ENCODE measurements at places on chromosomes 2 and 18.

DNA sequence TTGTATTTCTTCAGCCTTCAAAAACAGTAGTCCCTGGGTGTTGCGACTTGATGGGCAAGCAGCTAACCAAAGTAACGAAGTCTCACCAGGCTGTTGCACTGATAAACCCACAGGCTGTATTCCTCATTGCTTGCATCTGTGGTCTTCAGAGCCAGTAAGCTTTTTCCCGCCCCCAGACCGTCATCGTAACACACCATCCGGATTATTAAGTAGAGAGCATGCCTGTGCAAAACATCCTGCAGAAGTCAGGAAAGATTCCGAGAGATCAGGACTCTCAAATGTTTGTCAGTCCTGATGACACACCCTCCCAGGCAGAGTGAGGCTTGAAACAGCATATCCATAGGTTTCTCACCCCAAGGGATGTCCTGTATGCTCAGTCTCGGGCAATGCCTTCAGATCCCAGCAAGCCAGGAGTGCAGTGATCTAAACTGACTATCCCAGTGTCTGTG lies 15.9 kb downstream of the ITGB1BP1 start:
- no peak for DNase-seq

DNA sequence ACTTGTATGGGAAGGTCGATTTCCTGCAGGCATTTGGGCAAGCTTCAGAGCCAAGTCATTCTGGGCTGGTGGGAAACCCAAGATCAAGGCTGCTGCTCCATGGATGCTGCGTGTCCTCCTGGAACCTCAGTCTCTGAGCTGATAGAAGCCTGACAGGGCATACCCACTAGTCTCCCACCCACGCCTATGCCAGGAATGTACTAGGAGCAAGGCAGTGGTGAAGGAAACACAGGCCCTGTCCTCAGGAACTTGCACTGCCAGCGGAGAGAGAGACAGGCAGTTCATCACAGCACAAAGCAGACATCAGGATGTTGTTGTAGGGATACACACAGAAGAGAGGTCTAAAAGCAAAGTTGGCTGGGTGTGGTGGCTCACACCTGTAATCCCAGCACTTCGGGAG lies 84.2 kb downstream of the PLB1 start:
- DNase-seq = no peak

DNA sequence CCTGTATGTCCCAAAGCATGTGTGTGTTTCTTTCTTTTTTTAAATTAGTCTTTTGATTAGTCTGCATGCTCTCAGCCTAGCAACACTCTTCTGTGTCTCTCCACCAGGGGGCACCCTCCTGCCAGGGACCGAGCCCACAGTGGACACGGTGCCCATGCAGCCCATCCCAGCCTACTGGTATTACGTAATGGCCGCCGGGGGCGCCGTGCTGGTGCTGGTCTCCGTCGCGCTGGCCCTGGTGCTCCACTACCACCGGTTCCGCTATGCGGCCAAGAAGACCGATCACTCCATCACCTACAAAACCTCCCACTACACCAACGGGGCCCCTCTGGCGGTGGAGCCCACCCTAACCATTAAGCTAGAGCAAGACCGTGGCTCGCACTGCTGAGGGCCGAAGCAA lies 93.8 kb downstream of the NRP2 start:
- DNase-seq = no peak

DNA sequence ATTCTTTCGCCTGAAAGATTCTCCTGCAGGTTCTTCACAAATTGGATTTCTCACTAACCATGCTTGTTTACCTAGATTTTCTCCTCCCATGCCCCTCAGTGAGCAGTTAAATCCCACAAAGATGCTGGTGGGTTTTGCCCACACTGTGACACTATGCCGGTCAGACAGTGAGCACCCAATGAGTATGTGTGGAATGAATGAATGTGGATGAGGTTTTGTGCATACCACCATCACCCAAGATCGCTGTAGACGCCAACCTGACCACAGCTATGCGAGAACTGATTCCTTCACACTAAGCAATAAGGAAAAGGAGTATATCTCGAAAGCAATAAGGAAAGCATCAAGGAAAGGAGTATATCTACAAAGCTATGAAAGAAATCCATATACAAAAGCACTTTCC lies 116.7 kb downstream of the PID1 start:
- no peak for DNase-seq

DNA sequence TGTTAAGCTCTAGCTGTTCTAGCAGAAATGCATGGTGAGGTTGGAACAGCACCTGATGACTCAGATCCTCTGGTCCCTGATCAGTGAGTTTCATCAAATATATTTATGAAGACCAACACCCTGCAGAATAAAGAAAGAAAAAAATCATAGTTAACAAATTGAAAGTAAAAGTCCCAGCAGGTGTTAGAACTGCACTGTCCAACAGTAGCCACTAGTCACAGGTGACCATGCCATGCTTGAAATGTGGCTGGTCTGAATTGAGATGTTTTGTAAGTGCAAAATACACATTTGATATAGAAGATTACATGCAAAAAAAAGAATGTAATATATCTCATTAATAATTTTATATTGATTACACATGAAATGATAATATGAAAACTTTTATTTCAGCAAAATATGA lies 1010.7 kb upstream of the ZEB2 start:
- DNase-seq = no peak

DNA sequence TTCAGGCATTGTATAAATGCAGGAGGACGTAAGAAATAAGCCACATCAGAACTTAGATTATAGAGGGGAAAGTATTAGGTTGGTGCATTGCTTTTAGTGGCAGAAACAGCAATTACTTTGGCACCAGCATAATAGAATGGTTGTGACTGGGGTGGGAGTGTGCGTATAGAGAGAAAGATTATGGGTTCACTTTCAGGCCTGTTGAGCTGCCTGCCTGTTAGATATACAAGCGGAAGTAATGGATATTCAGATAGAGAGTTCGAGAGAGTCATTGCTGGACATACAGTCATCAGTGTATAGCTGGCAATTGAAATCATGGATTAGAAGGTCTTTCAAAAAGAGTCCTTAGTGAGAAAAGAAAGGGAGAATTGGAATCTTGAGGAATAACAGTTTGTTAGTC lies 139.2 kb upstream of the MYO3B start:
- DNase-seq = no peak

DNA sequence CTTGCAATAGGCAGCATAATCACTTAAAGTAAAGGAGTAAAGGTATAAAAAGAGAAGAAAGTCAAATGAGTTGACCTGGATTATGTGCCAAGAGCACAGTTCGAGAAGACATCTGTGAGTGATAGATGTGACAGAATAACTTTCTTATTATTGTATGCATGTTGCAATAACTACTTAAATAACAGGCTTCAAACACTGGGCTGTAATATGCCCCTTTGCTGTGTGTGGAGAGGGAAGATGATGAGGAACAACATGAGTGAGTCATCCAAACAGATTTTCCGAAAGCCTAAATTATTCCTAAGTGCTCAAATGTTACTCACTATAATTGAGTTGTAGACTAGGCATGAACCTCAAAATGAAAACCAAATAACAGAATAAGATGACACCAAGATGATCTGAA lies 328.1 kb downstream of the EXOC6B start:
- DNase-seq = no peak

- DNase-seq = no peak
Observed at GRCh38 chr2:128646691-128647090, 328.0 kb upstream of the HS6ST1 start.

DNA sequence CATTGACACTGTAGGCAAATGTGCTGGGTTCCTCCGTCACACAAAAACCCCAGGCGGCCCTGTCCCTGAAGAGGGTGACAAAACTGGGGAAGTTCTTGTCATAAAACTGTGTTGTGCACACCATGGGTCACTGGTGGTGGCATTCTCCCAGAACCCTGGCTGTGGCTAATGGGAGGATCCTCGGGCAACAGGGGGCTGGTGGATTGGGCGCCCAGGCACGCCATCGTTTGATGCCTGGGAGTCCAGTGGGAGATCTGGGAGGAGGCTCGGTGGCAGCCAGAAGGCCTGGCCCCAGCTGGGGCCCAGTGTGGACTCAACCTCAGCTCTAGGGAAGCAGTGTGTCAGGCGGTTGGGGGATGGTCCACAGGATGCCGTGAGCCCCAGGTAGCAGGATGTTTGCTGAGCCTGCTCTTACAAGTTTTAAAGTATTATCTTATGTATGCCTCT lies 140.7 kb downstream of the ACOXL start:
- DNase-seq = no peak

DNA sequence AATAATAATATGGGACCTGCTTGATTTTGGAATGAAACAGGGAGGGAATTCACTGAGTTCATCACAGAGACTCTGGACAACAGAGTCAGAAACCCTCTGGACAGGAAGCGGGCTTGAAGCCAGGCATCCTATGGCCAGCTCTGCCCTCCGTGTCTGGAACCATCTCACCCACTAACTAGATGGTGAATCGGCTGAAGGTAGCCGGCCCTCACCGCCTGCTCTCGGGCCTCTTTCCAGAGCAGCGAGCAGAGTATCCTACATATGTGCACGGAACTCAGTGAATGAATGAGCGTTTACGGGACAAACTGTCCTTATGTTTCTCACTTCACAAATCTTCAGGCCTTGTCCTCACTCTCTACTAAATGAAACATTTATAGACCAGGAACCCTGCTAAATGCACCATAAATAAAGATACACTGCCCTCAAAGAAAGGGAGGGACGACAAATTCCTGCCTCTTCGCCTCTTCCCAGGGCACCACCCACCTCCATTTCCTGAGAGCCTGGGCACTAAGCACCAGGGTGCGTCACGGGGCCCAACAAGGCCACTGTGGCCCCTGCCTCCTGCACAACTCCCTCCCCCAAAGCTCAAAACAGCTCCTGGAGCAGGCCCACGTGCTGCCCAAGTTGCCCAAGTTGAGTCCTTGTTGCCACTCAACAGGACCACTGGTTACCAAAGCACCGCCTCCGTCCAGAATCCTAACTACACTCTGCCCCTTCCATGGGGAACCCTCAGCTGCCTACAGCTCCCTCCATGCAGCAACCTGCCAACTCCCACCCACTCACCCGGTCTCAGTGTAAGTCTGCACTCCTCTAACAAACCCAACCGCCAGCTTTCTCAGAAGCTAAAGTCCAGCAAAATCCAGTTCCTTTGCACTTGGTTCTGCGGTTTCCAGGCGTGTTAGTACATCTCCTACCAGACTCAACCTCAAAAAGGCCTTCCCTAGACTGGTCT lies 1.7 kb downstream of the TBC1D8 start:
- no peak for DNase-seq

GRCh38 chr2:27086724-27087593 lies at the start of gene KHK:
Gene KHK, plus strand, starts transcription at chr2:27086772. Its CDS starts 488 bp downstream, at chr2:27087260.
- no peak for DNase-seq

DNA sequence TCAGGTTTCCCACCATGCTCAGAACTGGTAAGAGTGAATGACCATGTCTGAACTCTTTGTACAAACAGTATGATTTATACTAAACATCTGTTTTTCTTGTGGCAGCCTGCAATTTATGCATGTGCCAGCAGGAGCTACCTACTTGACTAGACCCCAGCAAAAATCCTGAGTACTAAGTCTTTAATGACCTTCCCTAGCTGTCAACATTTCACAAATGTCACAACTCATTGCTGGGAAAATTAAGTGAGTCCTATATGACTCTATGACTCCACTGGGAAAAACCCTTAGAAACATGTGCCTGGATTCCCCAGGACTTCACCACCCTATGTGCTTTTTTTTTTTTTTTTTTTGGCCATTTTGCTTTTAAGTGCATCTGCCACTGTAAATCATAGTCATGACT lies 1225.8 kb downstream of the SUCLG1 start:
- no peak for DNase-seq

GRCh38 chr2:114316532-114317300 lies 125.7 kb upstream of the DPP10 start:
- no peak for DNase-seq

- DNase-seq = no peak
Observed at GRCh38 chr2:50514901-50515300, 517.0 kb downstream of the NRXN1 start.

DNA sequence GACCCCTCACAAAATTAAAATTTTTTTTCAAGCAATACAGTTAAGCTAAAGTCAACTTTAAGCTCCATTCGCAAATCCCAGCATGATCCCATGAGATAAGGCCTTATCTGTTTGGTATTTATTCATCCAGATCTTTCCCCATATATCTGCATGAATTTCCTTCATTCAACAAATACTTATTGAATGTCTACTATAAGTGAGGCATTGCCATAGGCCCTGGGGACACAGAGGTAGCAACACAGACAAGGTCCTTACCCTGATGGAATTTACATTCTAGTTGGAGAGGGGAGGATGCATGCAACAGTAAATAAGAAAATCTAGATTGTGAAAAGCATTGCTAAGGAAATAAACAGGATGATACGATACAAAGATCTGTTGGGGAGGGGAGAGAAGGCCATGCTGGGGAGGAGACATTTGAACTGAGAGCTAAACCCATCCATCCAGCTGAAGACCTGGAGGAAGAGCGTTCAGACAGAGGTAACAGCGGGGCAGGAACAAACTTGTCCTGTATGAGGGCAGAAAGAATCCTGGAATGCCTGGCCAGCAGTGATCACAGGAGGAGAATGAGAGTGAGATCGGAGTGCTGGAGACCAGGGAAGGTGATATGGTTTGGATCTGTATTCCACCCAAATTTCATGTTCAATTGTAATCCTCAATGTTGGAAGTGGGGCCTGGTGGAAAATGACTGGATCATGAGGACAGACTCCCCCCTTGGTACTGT lies 71.6 kb downstream of the SDC1 start:
- DNase-seq = no peak

GRCh38 chr18:3340682-3341097 lies 78.8 kb downstream of the MYL12B start:
- DNase-seq = no peak

- no peak for DNase-seq
Observed at GRCh38 chr18:58898010-58898799, 33.5 kb downstream of the ZNF532 start.

GRCh38 chr18:79819968-79820351 lies 22.2 kb downstream of the KCNG2 start:
- DNase-seq = no peak

DNA sequence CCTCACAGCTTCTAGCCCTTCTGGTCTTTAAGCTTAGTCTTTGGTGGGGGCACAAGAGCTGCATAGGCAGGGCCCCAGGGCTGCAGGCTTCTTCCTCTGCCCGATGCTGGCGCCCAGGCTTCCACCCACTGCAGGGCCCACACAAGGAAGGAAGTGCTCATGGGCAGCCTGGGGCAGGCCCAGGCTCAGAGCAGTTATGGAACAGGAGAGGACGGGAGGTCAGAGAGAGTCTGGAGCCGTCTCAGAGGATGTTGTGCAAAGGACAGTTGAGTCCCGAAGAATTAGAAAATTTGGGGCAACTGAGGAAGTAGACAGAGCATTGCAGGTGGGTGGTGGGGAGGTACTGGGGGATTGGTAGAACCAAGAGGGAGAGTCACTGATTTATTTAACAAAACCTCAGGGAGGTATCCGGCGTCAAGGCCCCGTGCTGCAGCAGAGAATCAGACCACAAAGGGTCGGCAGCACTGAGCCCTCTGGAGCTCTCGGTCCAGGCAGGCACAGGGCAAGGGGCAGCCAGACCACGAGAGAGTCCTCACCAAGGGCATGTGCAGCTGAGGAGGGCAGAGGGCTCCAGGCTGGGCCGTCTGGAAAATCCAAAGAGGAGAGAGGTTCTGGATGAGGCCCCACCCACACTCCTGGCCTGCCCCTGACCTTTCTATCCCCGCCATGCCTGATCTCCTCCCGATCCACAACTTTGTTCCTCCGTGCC lies 110.8 kb upstream of the GLI2 start:
- no peak for DNase-seq
